ENCODE measurements at places on chromosomes 16 and 17. TPM values are rescaled to one million over a fixed set of nuclear protein-coding genes. Genes with fewer than 3 reads are reported as not detected.

SRL gene
- not detected for total RNA-seq

KCNJ18 gene
- total RNA-seq = not detected

GRCh38 chr16:83455716-83456115, 352.1 kb upstream of the HSBP1 start:
- DNase-seq = no peak

DNA sequence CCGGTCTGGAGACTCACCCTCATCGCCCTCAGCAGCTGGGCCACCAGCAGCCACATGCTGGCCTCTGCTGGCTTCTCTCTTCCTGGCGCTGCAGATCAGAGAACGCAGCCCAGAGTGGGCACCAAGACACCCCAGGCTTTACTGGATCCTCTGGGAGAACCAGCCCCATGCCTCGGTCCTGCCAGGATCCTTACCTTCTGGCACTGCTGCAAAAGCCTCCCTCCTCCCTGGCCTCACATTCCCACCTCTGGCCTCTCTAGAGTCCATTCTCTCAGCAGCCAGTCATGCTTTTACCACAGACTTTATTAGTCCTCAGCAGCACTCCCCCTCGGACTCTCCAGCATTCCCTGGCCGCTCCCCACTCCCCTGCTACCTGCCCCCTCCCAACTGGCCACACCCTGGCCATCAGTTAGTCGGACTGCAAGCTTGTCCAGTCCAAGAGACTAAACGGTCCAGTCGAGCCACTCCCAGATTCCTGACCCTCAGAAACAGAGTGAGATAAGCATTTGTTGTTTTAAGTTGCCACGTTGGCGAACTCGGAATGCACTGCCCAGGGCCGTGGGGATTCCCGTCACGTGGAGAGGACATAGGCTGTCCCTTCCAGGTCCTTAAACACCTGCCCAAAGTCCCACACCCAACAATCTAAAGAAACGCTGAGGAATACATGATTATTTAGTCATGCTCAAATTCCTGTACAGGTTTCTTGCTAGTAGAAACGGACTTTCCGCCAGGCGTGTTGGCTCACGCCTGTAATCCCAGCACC, 5.9 kb upstream of the SPG7 start:
- no peak for DNase-seq

- DNase-seq = no peak
These were observed 10.9 kb upstream of the SDR42E2 start for GRCh38 chr16:22151246-22151998.
